ENCODE measurements at places on chromosomes 7 and 10.

GRCh38 chr10:71080381-71081228 lies 131.8 kb upstream of the UNC5B start:
- DNase-seq: no peak

DNA sequence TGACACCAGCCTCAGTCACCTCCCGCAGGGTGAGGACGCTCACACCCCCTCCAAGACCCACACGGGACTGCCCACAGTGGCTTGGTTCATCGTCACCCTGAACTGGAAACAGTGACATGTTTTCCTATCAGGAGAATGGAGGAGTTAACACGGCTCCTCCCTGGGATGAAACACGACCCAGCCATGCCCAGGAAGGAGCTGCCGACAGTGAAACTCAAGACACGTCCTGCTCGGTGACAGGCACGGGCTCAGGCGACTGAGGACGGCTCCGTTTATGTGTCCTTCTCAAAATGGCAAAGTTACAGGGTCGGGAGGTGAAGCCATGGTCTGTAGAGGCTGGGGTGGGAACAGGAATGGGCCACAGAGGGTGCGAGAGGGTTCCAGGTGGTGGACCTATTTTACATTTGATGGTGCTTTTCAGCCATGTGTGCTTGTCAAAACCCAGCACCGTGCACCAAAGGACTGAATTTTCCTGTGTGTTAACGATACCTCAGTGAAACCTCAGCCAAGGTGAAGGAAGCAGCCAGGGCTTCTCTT lies 272.4 kb downstream of the ADARB2 start:
- DNase-seq: no peak

DNA sequence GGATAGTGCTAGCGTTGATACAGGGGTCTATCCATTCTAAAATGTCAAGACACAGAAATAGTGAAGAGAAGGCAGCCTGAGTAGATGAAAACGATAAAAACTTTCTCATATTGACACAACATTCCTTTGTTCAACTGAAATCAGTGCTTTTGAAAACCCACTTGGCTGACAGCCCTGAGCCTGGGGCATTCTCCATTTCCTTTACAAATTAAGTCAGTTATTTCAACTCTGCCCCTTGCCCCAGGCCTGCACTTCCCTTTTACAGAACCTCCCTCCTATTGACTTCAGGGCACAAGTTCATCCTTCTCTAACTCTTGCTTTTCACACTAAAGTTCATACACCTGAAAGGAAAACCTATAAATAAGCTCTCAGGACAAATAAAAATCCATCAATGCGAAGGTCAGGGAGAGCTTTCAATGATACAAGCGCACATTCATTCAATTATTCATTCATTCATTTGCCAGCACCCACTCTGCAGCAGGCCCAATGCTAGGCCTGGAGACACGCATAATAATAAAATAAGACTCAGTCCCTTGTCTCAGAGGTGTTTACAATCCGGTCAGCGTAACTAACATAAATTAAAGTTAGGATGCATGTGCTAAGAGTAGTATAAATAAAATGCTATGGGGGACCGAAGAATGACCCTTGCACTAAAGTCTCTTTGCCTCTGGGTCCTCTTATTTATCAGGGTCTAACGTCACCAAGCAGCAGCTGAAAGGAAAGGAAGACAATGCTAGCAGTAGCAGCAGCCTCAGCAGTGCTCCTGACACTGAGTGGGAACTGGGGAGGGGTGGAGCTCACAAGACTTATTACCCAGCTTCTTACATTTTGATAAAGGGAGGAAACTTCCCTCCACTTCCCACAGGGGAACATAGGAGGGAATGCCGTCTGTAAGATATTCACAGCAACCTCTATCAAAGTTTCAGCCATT lies 134.8 kb downstream of the PDE1C start:
- no peak for DNase-seq

GRCh38 chr7:45976485-45976856 lies 55.4 kb upstream of the IGFBP3 start:
- no peak for DNase-seq

- no peak for DNase-seq
Measured at GRCh38 chr10:88913127-88913526, 33.1 kb downstream of the STAMBPL1 start.

- no peak for DNase-seq
Measured at GRCh38 chr7:103129702-103130549, 19.0 kb downstream of the NAPEPLD start.

DNA sequence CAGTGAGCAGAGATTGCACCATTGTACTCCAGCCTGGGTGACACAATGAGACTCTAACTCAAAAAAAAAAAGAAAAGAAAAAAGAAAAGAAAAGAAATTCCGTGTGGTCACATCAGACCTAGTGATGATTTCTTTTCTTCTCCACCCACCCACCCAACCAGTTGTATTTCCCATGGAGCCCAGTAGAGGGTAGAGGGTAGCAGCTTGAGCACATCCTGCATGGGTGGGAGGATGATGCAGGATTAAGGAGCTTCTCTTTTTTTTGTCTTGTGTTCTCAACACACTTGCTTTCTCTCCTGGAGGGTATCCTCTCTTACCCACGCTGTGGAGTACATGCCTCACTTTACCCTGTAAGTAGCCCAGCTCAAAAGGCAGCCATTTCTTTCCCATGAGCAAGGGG lies 118.6 kb upstream of the CARD11 start:
- DNase-seq: no peak

- no peak for DNase-seq
Measured at GRCh38 chr10:79910344-79910743, 38.6 kb downstream of the SFTPD start.

- no peak for DNase-seq
Measured at GRCh38 chr10:110803830-110804338, 67.8 kb upstream of the PDCD4 start.

DNA sequence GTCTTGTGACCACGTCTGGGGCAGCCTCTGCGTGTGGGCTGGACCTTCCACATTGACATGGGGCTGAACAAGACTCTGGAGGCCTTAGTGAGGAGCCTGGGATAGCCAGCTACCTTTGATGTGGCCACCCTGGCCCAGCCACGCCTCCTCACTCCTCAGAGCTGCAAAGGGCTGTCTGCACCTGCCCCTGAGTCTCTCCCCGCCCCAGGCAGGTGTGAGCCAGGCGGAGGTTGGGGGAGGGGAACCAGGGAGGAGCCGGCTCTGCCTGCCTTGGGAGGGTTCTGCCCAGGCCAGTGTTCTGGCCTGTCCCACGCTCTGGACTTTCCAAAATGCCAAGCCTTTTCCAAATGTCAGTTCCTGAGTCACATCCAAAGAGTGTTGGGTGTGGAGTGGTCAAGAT lies 72.2 kb downstream of the GTF2IRD1 start:
- DNase-seq: no peak

DNA sequence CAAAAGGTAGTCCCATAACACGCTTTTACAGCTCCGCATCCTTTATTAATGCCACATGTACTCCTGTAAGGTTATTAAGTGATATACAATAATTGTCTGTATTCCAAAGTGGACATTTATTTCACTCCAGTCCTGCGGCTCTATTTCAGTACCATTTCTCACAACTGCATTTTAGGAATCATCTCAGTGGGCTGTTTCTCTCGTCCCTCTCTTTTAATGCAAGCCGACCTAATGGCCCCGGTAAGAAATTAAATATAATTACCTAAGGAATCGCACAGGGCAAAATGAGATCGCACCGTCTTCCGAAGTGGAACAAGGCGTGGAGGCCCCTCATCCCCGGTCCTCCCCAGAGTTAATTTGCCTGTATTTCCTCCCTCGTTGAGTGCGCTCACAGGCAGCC lies 216.5 kb downstream of the RAB11FIP2 start:
- DNase-seq: no peak

DNA sequence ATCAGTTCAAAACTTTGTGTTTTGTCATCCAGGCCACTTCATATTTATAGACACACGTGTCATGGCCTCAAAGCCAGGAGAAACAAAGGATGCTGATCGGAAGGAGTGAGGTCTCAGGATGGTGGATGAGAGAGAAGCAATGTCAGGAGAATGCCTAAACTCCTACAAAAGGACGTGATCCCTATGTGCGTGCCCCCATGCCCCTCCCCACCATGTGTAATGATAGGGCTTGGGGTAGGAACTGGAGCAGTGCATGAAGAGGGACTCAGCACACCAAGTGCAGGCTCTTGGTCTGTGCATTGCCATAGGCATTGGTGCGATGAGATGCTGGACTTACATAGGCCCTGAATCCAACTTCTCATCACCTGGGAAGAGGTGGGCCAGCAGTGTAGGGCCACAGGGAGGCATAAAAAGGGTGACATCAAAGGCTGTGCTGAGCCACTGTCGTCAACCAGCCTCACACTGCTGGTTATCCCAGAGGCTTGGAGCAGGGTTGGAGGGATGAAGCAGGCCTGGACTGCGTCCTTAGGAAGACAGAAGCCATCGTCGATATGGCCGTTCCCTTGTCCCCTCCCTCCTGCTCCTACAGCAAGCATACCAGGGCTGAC lies 46.9 kb upstream of the GDF10 start:
- DNase-seq: no peak

DNA sequence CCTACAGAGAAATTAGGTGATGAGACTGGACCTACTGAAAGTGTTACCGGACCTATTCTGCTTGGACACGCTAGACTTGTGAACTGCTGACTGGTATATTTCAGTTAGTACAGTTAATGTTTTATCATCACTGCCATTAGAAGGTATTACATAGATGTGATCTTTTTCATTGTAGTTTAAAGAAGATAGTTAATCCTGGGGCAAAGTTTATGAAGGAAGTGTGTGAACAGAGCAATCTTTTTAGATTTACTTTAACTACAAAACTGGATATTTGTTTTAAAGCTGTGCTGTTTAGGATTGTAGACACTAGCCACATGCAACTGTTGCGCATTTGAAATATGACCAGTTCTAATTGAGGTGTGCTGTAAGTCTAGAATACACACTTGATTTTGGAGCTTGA lies 446.7 kb downstream of the AUTS2 start:
- no peak for DNase-seq

DNA sequence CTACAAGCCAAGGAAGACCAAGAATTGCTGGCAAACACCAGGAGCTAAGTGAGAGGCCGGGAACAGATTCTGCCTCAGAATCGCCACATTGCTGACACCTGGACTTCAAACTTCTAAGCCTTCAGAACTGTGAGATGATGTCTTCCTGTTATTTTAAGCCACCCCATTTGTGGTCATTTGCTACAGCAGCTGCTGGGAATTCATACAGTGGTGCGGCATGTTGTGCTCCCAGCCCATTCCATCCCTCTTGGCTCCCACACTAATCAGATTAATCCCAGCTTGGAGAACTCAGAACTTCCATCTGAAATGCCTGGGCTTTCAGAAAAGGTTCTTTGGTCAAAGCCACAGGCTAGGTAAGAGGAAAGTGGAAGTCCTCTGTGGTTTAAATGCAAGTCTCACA lies 24.9 kb downstream of the TCAF1 start:
- no peak for DNase-seq

DNA sequence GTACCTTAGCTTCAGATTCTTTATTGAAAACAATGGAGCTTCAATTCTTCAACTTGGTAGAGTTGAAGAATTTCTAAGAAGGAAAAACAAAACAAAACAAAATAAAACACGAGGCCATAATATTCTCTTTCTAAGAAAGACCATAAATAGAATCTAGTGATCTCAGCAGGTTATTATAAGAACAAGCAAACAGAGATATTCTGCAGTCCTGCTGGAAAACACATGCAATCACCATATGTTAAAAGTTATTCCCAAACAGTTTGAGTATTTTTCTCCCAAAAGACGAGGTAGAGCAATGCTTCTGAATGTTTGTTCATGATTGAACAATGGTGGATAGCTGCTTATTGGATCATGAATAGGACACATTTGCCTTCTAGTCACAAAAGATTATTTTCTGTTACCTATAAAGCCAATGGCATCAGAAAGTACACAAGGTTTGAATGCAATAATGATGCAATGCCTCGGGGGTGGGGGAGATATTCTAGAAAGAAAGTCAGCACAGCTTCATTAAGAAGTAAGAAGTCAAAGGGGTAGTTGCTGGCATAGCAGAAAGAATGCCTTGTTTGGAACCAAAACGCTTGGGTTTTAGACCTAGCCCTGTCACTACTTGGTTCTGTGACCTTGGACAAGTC lies 59.3 kb downstream of the CREB3L2 start:
- DNase-seq: no peak

DNA sequence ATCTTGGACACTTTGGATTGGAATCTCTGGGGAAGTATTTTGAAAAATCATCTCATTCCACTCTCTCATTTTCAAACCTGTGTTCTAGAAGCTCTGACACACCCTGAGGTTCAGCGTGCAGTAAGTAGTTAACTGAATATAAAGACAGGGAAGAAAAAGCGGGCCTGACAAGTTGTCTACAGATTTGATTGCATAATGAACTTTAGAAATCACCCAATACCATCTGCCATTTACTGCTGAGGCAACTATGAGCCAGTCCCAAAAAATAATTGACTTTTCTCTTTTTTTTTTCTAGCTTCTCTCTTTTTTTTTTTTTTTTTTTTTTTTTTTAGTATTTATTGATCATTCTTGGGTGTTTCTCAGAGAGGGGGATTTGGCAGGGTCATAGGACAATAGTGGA lies 29.5 kb downstream of the CDC123 start:
- DNase-seq: no peak

DNA sequence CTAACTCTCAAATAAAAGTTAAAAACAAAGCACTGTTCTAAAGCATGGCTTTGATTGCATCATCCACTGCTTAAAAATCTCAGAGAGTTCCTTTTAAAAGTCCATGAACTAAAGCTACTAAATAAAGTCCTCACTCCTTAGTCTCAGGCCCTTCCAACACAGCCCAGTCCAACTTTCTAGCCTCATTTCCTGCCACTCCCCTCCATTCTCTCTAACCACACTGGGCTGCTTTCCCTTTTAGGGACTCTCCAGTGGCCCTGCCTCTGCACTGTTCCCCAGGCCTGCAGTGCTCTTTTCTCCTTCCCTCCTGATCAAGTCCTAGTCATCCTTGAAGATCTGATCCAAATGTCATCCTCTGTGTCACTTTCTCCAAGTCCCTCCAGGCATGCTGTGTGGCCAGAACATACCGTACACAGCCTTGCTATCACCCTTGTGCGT lies 56.9 kb upstream of the PPP1R3C start:
- DNase-seq: no peak

- no peak for DNase-seq
Measured at GRCh38 chr10:79932841-79933379, 16.0 kb downstream of the SFTPD start.

GRCh38 chr10:125291836-125292235 lies 131.5 kb upstream of the CTBP2 start:
- DNase-seq: no peak

- DNase-seq: no peak
Measured at GRCh38 chr7:47283497-47284131, 298.3 kb downstream of the TNS3 start.

- DNase-seq: no peak
Measured at GRCh38 chr10:100516847-100517246, 2.8 kb downstream of the SEC31B start.

All from stimulated activated naive CD4-positive, alpha-beta T cell treated with Interleukin-2 at 50 U/mL for 16 hours (primary cell).